ENCODE measurements at places on chromosomes 6 and 20.

DNA sequence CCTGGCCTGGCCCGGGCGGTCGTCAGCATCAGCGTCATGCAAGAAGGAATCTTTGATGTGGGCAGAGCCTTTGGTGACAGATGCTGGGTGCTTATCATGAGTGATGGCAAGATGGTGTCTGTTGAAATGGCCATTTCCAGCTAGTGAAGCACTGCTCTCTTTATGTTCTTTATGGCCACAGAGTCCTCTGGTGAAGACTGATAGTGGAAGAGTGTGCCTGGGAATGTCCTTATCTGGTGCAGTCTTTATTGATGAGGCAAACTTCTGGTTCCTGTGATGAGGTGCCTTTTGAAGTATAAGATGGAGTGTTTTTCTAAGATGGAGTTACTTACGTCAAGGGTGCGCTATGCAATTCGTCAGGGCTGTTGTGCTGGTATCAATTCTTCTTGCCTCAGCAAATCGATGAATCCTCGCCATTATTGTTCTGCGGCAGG, 22.6 kb upstream of the CCR6 start:
- no peak for DNase-seq

GRCh38 chr20:47243003-47243402, 113.5 kb downstream of the ZMYND8 start:
- DNase-seq, result no peak

- DNase-seq, result no peak
Observed at GRCh38 chr20:10770753-10771152, 97.0 kb upstream of the JAG1 start.

- no peak for DNase-seq
Observed at GRCh38 chr20:34403908-34404307, 40.8 kb downstream of the ITCH start.

DNA sequence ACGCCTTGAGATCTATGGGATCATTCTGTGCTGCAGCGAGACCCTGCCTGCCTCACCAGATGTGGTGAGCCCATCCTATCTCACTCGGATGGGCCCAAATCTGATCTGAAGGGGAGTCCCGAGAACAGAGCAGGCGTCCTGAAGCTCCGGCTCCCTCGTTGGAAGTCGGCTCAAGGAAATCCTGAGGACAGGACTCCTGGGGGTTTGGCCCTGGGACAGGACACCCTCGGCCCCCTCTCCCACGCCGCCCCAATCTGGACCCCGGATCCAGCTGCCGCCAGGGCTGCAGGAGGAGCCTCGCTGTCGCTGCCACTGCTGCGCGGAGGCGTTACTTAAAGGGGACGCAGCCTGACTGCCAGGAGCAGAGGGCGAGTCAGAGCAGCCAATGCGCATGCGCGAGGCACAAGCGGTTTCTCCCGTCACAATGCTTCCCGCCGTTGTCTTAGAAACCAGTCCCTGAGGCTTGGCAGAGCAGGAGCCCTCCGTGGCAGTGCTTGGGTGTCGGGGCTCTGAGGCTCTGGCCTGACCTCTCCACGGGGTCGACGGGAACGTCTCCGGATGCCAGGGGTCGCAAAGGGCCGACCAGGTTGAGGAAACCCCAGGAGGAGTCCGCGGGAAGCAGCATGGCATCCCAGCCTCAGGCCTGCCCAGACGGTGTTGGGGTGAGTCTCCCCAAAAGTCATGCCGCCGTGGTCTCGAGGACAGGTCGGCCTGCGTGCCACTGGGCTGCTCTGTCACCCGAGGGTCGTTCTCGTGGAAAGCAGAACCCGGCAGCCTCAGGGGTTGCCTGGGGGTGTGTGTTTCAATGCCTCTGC, 1567.8 kb upstream of the DEFB115 start:
- no peak for DNase-seq
